ENCODE measurements at places on chromosomes 12 and 14.

DNA sequence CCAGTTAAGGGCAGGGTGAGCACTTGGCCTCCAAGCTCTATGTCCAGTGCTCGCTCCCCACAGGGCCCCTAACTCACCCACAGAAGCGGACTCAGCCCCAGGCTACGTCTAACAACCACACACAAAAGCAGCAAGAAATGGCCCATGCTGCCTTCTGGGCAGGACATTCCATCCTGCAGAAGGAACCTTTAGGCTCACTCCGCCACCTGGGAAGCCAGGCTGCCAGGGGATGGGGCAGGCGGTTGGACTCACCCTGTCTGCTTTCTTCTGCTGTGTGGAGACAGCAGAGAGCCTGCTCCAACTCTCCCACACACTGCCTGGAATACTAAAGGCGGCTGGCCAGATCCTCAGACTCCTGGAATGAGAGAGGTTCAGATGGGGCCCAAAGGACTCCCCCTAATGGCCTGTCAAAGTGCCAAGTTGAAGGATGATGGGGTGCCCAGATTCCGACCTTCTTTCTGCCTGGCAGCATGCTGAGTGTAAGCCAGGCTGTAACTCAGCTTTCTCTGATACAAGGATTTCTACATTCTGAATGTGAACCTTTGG is 27.7 kb upstream of the BLTP3B start:
- DNase-seq, result no peak

GRCh38 chr12:88299567-88300101 is 157.5 kb downstream of the TMTC3 start:
- peak; percentile 8 for DNase-seq

DNA sequence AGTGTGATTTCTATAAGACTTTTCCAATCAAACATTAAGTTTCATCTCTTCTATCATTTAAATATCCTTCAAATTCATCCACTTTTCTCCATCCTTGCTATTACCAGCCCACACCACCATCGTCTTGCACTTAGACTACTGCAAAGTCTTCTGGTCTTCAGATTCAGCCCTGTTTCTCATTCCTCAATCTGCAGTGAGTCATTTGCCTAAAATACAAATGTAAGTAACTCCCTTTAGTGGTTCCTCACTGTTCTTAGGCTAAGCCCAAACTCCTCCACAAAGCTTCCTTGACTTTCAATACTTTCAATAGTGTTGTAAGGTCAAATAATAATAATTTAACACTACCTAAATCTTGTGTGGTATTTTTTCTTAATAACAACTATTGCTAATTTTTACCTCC is 83.3 kb downstream of the PLEKHG7 start:
- DNase-seq, result no peak

DNA sequence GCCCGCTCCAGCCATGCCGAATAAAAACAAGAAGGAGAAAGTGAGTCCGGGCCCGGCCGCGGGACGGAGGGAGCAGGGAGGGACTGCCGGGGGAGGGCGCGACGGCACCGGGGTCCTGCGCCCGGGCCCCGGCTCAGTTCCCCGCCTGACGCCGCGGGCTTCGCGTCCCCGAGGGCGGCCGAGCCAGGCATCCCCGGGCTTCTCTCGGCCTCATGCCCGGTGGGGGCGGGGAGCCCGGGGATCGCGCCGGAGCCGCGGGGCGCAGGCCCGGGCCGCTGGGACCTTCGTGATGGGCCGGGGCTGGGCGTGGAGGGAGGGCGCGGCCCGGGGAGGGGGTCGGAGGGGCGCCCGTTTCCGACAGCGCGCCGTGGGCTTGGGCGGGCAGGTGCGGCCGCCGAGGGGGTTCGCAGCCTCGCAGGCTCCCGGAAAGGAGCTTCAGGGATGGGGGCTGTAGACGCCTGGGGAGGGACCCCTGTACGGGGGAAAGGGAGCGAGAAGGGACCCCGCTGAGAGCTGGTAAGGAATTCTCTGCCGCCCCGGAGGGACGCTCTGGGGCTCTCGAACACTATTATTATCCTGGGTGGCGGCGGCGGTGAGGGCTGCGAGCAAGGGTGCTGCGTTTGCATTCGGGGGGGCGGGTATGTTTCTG is 496 bp downstream of the PPP2R5C start:
- peak; percentile 47 for DNase-seq

- DNase-seq, result no peak
Observed at GRCh38 chr12:5154091-5154490, 110.4 kb downstream of the KCNA5 start.

DNA sequence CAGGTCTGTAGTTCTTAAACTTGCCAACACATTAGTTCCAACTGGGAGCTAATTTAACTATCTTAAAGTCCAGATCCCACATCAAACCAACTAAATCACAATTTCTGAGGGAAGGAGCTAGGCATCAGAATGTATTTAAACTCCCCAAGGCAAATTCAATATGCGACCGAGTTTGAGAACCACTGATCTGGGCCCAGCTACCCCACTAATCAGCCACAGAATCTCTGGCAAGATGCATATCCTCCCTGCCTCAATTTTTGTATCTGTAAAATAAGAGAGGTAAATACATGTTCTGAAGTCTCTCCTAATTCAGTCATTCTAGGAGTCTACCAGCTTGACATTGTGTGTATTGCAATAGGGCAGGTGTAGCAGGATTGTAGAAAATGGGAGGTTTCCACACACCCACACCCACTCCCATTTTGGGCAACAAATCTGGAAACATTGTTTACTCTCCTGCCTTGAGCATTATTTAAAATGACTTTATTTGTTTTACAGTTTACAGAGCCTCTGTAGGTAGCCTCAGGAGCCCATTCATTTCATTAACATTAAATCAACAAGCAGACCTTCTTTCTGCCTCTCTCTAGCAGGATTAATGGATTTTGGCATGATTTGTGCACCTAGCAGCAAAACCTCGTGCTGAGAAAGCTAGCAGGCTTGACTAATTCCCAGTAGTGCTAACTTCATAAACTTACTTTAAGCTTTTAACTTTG is 15.6 kb downstream of the LGR5 start:
- no peak for DNase-seq

All from stimulated activated CD4-positive, alpha-beta T cell treated with anti-CD3 and anti-CD28 coated beads, Interleukin-12 subunit alpha, Interleukin-12 subunit beta, amount 100 ng/mL, for 4 hours (primary cell).